ENCODE measurements at places on chromosomes 6 and 20.

- no peak for DNase-seq
Observed at GRCh38 chr6:67285770-67286495, 1349.1 kb upstream of the ADGRB3 start.

DNA sequence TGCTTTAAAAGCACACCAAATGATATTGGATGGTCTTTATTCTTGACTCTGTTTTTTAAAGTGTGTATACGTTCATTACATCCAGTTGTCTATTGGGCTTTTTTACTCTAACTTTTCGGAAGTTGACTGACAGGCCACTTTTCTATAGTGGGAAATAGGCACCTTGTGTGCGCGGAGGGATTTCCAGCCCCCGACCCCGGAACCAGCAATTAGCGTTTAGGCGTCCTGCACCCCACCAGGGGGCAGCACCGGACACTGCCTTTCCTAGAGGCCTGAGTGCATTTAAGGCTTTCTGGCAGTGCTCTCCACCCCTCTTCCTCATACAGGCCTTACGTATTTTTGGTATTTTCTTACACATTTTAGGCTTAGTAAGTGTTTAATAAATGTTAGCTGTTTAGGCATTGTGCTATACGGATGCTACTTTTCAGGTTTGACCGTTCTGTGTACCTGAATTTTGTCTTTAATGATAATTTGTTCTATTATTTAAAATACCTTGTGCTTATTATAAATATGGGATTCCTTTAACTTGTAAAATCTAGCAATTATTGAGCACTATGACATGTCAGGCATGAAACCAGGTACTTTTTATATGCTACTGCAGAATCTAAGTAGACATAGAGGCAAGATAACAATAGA is 231.8 kb downstream of the BCKDHB start:
- peak; percentile 69 for DNase-seq

- no peak for DNase-seq
Observed at GRCh38 chr6:30679765-30680535, 6.5 kb downstream of the PPP1R18 start.

- DNase-seq, result no peak
Observed at GRCh38 chr6:44036699-44037101, 90.6 kb downstream of the MRPL14 start.

- no peak for DNase-seq
Observed at GRCh38 chr20:34705008-34705396, 858 bp downstream of the TP53INP2 start.

DNA sequence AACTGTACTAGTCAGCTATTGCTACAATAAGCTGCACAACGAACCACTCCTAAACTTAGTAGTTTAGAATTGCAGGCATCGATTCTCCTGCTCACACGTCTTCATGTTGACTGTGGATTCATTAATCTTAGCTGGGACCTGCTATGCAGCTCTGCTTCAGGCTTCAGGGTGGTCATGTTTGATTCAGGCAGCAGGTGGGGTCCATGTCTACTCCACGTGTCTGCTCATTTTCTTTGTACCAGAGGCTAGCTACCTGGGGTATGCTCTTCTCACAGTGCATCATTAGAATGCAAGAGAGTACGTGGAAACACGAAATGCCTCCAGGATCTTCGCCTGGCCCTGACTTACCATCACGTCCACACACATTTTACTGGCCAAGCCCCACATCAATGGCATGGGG is 64.5 kb upstream of the RIN2 start:
- no peak for DNase-seq

DNA sequence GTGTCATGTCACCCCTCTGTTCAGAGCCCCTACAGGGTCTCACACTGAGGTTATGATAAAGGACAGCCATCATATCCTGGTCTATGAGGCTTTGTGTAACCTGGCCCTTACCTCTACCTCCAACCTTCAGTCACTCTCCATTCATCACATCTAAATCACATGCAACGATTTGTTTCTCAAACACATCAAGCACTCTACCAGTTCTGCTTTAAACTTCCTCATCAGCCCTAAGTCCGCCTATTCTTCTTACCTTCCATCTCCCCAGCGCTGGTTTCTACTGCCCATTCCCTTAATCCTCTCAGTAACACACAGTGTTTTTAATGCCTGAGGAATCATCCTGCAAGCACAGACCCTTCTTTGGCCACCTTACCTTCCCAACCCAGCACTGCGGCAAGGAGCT is 17.9 kb upstream of the BACH2 start:
- DNase-seq, result no peak

- DNase-seq, result no peak
Observed at GRCh38 chr6:10550764-10551163, 29.6 kb downstream of the GCNT2 start.

DNA sequence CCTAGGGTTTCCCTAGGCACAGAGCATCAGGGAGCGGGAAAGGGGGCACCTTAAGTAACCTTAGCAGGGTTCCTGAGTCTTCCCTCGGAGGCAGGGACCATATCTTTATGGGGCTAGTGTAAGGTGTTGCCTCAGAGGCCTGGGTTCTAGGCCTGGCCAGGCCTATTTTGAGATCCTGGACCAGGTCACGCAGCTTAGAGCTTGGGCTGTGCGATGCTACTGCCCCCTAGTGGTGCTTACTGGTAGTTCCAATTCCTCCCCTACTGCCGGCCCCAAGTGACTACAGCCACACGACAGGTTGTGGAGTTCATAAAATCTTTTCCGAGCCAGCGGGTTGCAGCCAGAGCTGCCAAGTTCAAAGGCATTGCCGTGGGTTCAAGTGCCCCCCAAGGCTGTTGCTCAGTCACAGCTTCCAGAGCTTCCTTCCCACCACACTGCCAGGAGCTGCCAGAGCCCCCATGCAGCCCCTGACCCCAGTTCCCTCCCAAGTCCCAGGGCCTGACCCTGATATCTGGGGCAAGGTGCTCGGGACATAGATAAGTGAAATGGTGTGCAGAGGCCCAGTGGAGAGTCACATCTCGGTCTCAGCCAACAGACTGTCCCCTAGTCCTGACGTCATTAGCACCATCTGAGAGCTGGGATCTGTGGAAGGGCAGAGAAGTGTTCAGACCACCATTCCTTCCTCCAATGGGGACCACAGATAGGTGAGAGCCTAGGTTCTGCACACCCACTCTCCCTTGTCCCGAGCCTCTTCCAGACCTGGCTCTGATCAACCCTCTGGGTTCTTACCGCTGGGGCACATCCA is 3.3 kb downstream of the LRRC73 start:
- peak; percentile 70 for DNase-seq
